M059J (cell line): ENCODE measurements at places on chromosomes 12 and 14. TPM values are rescaled to one million over a fixed set of nuclear protein-coding genes. Genes with fewer than 3 reads are reported as not detected.

GRCh38 chr12:103444983-103445382, 50.8 kb downstream of the C12orf42 start:
- DNase-seq: no peak

DNA sequence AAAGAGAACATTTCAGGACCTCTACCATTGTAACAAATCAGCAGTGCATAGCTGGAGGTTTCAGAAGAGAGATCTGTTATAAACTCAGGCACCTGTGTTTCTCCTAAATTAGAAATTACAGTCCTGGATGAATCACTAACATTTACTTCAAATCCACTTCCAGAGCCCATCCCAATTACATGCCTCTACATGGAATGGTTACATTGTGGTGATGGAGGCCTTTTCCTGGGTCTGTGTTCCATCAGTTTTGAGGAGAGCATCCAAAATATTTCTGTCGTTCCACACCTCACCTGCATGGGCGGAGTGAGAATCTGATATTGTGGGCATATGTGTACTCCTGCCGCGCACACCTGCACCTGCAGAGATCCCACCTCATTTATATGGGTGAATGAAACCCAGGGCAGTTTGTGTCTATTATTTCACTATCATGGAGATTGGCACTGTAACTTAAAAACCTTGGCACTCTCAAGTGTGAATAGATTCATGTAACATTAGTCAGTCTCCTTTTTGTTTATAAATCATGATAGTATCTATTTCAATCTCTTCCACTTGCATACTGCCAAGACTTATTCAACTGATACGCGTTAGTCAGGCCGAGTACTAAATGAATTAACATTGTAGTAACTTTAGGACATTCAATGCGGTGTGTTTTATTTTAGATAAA, 215.1 kb upstream of the FAR2 start:
- DNase-seq: peak; percentile 50

DNA sequence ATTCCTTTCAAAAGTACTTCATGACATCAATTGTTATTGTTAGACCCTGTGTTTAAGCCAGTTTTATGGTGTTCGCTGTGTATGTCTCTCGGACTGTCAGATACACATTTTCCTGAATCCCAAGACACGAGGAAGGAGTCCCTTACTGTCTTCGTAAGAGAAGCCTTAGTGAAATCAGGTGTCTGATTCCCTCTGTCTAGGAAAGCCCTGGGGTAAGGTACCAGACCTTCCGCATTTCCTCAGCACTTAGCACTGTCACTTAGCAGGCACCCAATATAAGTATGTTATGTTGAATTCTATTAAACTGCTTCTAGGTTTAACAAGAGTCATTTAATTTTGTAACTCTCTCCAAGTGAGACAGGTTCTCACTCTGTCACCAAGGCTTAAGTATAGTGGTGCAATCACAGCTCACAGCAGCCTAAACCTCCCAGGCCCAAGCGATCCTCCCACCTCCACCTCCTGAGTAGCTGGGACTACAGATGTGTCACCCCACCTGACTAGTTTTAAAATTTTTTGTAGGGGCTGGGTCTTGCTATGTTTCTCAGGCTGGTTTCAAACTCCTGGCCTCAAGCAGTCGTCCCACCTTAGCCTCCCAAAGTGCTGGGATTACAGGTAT, 111.0 kb downstream of the BBS10 start:
- DNase-seq: no peak

Gene TM7SF3
- total RNA-seq: 76.7 and 93.5 TPM in 2 replicates
